ENCODE measurements at places on chromosomes 7 and 10.

DNA sequence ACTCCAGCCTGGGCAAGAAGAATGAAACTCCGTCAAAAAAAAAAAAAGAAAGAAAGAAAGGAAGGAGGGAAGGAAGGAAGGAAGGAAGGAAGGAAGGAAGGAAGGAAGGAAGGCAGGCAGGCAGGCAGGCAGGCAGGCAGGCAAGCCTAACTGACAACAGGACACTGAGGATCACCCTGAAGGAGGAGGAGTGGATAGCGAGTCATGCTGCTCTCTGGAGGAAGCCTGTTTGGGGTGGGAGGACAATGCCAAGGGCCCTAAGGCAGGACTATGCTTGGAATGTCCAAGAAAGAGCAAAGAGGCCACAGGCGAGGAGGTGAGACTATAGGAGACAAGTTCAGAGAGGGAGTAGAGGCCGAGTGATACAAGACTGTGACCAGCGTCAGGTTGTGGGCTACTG lies 107.0 kb upstream of the PARD3 start:
- no peak for DNase-seq

GRCh38 chr7:9981742-9982349 lies 991.8 kb upstream of the PHF14 start:
- no peak for DNase-seq

DNA sequence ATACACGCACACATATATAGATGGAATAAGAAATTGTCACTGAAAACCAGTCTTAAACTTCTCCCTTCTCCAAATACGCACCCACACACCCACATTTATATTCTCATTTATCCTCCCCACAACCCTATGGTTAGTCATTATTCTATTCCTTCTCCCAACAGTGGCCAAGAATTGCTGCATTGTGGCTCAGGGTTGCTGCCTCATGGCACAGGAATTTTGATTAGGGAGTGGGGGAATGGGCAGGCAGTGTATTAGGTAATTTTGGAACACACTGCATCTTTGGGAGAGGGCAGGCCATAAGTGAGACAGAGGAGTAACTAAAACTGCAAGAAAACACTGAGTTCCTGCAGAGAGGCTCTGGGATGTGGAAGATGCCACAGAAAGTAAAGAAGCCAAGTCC lies 35.7 kb downstream of the NAPEPLD start:
- DNase-seq = no peak

- DNase-seq = no peak
These were observed 483.6 kb downstream of the INHBA start for GRCh38 chr7:41219276-41219675.

GRCh38 chr10:11201911-11202310 lies 184.2 kb downstream of the CELF2 start:
- no peak for DNase-seq

- no peak for DNase-seq
These were observed 3.4 kb downstream of the CLEC2L start for GRCh38 chr7:139526578-139527544.
